Activated naive CD8-positive, alpha-beta T cell treated with anti-CD3 and anti-CD28 coated beads, Interleukin-2, amount 10 ng/mL, durations not matched to agents 7 days and 5 days (primary cell): ENCODE measurements at places on chromosomes 5 and 9. TPM values are rescaled to one million over a fixed set of nuclear protein-coding genes. Genes with fewer than 3 reads are reported as not detected.

GRCh38 chr9:83304686-83305085 is 233.5 kb downstream of the FRMD3 start:
- no peak for DNase-seq

GRCh38 chr5:4703931-4704458 is 436.1 kb upstream of the ADAMTS16 start:
- DNase-seq: no peak

DNA sequence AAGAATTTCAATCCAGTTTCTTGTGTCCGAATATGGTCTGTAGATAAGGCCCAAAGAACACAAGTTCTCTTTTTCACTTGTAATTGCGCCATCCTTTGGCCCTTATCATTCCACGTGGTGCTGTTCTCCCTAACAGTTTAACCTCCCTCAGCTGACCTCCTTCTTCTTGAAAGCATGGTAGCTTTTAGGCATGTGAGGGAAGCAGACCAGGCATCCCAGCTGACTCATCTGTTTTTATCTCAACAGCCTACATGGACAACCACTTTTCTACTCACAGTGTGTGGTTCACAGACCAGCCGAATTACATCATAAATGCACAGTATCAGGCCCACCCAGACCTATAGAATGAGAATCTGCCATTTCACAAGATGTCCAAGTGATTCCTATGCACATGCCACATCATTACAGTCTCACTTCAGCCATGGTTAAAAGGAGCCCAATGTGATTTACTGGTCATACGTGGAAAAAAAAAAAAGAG is 26.9 kb upstream of the PLIN2 start:
- no peak for DNase-seq

DNA sequence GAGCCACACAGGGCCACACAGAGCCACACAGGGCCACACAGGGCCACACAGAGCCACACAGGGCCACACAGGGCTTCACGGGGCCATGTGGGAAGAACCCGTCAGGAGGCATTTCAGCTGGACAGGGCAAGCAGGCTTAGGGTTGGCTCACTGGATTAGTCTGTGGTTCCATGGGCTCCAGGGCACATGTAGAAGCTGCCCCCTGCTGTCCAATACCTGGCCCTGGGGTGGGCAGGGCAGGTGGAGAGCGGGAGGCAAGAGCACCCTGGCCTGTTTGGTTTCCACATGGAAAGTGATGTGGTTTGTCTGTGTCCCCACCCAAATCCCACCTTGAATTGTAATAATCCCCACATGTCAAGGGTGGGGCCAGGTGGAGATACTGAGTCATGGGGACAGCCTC is 16.4 kb upstream of the LPCAT1 start:
- DNase-seq: peak; percentile 21

GRCh38 chr5:135986891-135987401 is 32.2 kb upstream of the LECT2 start:
- DNase-seq: no peak

DNA sequence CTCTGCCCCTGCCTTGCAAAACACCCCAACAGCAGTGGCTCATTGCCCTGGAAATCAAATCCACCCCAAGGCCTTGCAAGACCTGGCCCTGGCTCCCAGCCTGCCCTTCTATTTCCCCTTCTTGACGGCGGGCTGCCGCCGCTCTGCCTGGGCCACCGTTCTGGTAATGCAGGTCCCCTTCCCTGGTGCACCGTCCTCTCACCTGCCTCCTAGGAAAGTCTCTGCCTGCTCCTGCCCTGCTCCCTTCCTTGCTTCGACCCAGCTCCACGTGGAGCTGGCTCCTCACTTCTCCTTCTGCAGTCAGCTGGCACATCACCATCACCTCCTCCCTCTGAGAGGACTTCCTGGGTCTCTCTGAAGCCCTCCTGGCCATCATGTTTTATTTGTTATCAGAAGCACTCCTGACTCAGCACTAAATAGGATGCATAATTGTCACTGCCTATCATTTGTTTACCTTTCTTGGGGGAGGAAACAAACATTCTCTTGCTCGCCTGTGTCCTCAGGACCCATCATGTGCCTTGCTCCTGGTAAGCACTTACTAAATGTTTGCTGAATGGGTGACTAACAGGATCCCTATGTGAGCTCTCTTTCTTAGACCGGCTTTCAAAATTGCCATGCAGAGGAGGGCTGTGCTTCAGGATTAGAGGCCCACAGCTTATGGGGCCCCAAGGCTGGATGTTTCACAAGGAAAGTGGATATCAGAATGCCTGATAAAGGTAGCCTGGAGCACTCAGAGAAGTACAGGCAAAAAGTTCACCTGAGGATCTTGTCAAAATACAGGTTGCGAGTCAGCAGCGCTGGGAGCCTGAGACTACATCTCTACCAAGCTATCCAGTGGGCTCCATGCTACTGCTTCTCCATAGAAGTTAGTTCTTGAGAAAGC is 19.6 kb upstream of the C5orf47 start:
- DNase-seq: no peak

- DNase-seq: no peak
Observed at GRCh38 chr5:154734370-154735248, 20.6 kb upstream of the LARP1 start.

DNA sequence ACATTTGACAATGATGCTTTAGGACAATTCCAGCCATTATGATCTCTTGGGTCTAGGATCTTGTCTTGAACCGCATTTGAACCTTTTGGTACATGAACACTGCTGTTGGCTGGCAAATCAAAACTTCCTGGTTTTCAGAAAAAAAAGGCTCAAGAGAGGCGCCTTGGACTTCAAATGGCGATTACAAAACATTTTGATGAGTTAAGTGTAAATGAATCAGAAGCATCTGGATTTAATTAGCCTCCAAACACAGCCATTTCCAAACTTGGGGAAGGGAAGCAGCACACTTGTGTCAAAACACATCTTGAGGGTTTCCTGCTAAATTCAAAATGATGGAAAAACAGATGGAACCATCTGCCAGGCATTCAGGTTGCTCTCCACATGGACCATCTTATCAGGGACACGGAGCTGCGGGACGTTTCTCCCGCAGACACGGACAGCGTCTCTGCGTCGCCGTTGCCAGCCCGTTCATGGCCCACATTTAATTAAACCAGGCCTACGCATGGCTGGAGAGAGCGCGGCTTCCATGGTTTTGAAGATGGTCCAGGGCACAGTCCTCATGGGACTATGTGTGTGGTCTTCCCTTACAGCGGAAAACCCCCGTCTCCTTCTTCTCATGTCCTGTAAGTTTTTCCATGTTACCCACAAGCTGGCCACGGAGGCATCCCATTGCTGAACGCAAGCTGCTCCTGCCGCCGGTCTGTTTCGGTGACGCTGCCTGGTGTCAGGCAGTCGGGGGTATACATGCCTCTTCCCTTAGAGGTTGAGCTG is 55.8 kb upstream of the PTCH1 start:
- DNase-seq: no peak

- DNase-seq: no peak
Observed at GRCh38 chr5:35194635-35195471, 35.4 kb downstream of the PRLR start.

DNA sequence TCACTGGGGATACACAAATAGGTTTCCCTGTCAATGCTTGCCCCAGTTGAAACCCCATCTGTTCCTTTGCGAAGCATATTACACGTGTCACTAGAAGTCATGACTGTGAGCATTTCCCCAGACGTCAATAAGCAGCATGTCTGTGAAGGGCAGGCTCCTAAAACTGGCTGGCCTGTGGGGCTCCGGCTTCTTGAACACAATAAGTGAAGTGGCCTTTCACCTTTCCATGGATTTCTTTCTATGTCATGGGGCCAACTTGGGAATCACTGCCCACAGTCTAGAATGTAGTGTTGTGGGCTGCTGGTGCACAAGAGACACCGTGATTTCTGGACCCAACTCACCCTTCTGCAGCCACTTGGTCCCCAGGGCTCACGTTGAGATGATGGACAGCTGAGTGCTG is 60.4 kb upstream of the CTSL start:
- DNase-seq: no peak

- DNase-seq: no peak
Observed at GRCh38 chr5:103003872-103004271, 116.1 kb downstream of the GIN1 start.

GRCh38 chr9:126472948-126473298 is 140.8 kb upstream of the LMX1B start:
- no peak for DNase-seq

GRCh38 chr9:136588663-136589464 is 43.0 kb upstream of the NOTCH1 start:
- DNase-seq: no peak

DNA sequence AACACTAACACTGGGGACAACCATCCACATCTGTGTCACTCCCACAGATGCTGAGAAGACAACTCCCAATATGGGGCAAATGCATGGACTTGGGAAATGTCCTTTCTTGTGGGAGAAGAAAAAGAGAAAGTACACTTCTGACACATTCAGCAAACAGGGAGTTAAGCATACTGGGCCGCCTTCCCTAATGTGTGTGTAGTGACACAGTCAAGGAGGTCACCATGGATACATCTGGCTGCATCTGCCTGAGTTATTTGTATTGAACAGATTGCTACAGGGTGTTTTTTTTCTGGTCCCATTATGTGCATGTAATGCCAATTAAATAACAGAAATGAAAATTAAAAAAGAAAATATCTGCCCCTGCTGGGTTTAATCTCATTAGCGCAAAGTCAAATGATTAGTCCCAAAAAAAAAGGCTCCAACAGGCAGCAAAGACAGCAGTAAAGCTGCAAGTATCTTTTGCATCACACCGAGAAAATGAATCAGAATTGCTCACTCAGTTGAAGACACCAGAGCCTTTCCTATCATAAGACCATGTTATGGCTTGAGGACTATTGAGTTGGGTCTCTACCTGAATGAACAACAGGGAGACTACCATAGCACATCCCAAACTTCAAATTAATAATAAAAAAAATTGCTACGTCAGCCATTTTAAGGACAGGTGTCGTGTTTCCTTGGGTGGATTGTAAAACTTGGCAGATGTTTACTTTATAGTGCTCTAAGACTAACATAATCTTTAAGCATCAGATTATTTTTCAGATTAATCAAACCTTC is 395.9 kb downstream of the DTWD2 start:
- DNase-seq: no peak

Gene FOXI1
- total RNA-seq: not detected

Gene LHX3
- not detected for total RNA-seq

Gene S100Z
- 1.9 TPM for total RNA-seq

Gene AJM1
- 6.7 TPM for total RNA-seq
